ENCODE measurements at places on chromosomes 7 and 10.

GRCh38 chr10:60872451-60872850 lies 71.5 kb downstream of the RHOBTB1 start:
- no peak for DNase-seq

DNA sequence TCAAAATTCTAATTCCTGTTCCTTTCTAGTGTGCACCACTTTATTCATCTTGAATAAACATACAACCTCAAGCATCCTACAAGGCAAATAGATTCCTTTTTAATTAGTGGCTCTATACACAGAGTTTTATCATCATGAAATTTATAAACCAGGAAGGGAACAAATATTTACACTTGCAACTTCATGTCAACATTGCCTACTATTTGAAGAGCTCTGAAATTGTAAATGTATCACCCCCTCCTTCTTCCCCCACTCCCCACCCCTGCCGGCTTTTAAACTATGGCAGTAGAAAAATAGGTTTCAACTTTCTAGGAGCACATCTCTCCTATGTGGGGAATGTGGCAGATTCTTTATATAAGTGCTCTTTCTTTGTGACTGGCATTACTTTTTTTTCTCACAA lies 49.6 kb downstream of the KAT6B start:
- no peak for DNase-seq

DNA sequence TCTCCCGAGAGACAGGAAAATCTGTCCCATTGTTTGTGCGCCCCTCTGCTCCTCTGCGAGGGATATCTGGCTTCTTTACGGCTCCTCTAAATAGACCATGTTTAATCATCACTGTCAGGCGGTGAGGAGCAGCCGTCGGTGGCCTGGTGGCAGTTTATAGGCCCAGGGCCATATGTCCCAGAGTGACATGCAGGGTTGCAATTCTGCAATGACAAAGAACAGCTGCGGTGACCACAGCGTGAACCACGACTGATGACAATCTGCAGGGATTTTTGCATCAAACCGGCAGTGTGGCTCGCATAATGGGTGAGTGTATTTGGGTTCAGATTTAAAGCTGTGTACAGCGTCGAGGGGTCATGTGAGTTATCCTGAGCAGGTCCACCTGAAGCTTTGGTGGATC lies 41.5 kb downstream of the GATA3 start:
- no peak for DNase-seq

- no peak for DNase-seq
Measured at GRCh38 chr7:30308389-30308788, 24.0 kb downstream of the ZNRF2 start.

DNA sequence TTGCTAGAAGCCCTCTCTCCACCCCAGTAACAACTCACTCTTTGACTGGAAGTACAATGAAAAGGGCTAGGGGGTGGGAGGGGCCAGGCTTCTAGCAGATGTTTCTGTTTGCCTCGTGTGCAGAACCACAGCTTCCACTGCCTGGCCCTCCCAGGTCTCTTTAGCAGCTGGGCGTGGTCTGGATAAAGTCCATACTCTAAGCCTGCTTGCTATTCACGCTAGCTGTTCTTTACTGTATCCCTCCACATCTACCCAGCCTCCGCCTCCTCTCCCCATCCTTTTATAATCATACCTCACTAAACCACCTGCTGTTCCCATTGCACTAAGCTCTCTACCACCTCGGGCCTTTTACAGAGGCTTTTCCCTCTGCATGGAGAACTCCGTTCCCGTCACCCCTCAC lies 288.8 kb downstream of the CAMK1D start:
- no peak for DNase-seq

- DNase-seq: no peak
Measured at GRCh38 chr10:29245476-29245875, 43.4 kb upstream of the LYZL1 start.

DNA sequence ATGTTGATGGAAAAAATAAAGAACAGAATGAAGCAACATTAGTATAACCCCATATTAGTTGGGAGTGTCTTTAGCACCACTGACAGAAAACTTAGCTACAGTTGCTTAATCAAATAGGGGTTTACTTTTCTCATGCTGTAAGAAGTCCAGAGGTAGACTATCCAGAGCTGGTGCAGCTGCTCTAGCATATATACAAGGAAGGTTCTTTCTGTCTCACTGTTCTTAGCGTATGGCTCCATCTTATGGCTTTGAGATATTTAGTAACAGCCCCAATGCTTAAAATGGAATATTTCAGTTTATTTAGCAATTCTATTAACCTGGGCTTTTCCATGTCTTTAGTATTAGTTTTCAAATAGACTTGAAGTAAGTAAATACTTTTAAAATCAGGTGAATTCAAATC lies 15.2 kb upstream of the WNT2 start:
- DNase-seq: no peak

DNA sequence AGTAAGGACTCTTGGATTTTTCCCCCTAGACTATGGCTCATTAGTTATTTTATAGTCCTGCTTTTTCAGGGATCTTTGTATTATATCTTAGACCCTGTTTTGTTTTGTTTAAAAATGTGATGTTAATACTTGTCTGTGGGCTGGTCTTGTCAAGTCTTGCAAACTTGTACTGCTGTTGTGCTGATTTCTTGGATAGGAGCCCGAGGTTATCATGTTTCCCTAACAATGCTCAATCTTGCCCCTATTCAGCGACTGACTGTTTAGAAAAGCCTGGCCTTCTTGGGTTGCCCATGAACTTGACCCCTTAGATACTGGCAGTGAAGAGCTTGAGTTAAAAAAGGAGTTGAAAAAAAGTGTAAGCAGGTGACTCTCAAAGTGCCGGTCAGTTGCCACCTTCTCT lies 115.7 kb downstream of the KIAA1217 start:
- no peak for DNase-seq

- DNase-seq: no peak
Measured at GRCh38 chr7:68785036-68785435, 813.2 kb upstream of the AUTS2 start.

- DNase-seq: no peak
Measured at GRCh38 chr10:132906836-132907235, 35.5 kb downstream of the CFAP46 start.

- no peak for DNase-seq
Measured at GRCh38 chr7:80950550-80950967, 31.7 kb upstream of the SEMA3C start.

GRCh38 chr10:52951824-52952223 lies 179.2 kb upstream of the MBL2 start:
- no peak for DNase-seq

DNA sequence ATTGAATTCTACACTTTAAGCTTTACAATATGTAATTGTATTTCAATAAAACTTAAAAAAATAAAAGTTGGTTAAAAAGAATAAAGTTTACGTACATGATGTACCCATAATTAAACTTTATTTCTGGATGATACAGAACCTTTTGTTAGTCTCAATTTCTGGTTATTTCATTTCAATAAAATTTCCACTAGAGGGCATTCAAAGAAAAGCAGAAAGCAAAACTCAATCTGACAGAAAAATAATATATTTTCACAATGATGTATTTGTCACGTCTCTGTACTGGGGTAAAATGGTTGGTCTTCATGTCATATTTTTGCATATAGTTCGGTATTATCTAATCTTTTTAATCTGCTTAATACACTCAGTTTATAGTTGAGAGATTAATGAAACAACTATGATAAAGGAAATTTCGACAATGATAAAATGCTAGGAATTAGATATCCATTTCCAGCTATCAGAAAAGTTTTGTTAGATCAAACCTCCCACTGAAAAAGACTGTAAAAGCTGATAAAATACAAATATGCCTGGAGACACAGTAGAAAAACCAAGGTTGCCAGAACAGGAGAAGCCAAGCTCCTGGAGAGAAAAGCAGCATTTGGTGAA lies 27.4 kb downstream of the ASZ1 start:
- DNase-seq: no peak

GRCh38 chr10:62559481-62560200 lies 185.5 kb downstream of the ZNF365 start:
- DNase-seq: no peak

- no peak for DNase-seq
Measured at GRCh38 chr7:47584536-47584895, 2.6 kb upstream of the TNS3 start.

GRCh38 chr7:142000244-142000643 lies 4.6 kb downstream of the MGAM start:
- no peak for DNase-seq

DNA sequence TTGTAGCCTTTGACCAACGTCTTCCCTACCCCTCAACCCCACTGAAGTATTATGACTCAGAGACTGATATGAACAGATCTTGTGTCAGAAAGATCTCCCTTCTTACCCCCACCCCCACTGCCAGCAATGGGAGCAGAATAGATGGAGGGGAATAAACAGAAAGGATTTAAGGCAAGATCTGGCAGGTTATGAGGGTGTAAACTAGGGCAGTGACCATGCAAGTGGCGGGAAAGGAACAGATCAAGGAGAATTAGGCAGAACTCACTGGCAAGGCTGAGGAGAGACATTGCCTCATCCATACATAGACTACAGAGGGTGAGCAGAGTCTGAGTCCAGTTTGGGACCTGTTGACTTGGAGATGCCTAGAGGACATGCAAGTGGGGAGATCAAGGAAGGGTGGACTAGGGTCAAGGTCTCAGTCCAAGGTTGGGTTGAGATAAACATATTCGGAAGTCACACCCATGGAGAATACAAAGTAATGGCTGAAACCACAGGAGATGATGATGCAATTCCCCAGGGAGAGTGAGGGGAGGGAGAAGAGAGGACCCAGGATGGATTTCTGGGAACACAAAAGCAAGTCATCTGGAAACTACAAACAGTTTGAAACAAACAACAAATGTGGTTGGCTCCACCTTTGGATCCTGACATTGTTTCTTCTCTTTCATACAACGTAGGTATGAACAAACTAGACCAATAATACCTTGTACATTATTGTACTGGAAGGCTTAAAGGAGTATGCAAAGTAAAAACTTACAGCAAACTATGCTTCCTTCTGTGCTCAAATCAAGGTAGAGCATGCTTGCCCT lies 44.9 kb upstream of the IL6 start:
- DNase-seq: no peak

DNA sequence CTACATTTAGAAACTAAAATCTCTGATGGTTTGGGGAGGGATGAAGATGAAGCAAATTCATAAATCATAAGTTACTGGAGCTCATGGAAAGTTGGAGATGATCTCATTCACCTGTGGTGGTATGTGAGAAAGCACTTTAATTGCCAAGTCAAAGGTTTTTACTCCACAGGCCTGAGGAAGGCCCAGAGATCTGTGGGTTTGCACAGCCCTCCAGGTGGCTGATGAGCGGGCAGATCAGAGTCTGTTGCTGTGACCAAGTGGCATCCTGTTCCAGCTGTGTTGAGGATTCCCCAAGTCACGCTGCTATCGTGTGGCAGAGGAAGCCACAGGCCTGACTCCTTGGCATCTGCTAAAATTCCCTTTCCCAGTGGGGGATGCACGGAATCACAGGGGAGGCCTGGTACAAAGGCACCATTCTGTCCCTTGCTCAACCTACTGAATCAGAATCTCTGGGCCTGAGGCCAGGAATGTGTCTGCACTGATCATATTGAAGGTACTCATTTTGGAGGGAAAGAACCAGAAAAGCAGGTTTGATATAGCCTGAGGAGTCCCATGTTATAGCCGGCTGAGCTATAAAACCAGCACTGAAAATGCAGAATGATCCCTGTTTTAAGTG lies 19.7 kb upstream of the DDC start:
- DNase-seq: no peak

GRCh38 chr10:49484486-49485235 lies 54.3 kb downstream of the ERCC6 start:
- no peak for DNase-seq

DNA sequence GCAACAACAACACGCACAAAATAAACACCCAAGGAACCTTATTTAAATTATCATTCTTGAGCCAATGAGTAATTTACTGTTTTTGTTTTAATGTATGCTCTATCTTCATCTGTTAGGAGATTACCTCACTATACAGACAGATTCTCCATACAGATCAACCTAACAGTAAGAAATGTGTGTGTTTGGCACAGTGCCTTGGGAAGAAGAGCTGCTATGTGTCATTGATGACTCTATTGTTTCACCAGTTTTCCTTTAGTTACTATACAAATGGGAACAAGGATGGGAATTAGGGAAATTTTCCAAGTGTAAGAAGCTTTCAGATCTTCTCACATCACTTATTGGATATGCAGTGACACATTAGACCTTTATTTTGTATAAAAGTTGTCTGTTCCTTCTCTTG lies 640.3 kb downstream of the NRG3 start:
- no peak for DNase-seq

GRCh38 chr10:132876131-132876860 lies 66.1 kb downstream of the CFAP46 start:
- DNase-seq: no peak

DNA sequence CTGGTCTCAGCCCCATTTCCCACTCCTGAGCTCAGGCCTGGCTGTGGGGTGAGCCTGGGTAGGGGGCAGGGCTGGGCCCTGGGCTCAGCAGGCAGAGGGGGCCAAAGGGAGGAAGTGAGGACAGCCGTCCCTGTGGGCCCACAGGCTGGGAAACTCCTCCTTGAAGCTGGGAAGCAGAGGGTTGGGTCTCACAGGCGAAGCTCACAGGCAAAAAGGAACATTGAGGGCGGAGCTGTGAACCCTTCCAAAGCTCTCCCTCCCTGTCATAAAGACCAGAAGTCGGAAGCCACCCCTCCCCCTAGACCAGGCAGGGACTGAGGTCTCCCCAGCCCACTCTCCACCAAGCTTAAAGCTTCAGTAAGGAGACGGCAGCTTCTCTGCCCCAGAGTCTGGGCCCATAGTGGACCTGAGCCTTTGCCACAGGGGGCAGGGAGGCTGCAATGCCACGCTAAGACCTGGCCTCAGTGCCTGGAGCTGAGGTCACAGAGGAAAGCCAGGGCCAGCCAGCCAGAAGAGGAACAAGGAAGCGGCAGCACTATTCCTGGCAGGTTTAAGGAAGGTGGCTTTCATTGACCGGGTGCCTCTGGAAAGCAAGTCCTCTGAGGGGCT lies 1.0 kb upstream of the KCP start:
- DNase-seq: no peak

GRCh38 chr7:105707381-105707780 lies 126.1 kb upstream of the EFCAB10 start:
- no peak for DNase-seq

Data from GM12892 (cell line).